Endothelial cell (in vitro differentiated cells): ENCODE measurements at places on chromosomes 5 and 9.

- DNase-seq = no peak
Observed at GRCh38 chr5:74262544-74263207, 377.9 kb downstream of the ENC1 start.

DNA sequence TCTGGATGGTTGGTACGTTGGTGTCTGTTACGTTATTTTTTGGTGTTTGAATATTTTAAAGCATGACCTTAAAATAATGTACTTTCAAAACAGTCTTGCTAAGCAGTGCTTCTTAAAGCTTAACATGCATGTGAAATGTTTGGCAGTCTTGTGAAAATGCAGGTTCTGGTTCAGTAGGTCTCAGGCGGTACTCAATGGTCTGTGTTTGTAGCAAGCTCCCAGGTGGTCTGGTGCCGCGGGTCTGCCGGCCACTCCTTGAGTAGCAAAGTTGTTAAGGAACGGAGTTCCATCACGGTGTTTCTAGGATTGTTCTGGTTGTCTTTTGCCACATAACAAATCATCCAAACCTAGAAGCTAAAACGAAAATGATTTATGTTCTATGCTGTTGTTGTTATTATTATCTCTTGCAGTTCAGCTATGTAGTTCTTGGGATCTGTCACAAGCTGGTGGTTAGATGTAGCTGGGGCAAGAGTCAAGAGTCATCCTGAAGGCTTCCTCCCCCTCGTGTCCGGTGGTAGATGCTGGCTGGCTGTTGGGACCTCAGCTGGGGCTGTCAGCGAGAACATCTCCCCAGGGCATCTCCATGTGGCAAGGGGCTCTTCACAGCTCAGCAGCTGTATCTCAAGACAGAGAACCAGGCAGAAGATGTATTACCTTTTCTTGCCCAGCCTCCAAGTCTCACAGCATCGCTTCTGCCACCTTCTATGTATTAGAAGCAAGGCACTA lies 186.8 kb downstream of the PALM2AKAP2 start:
- DNase-seq = no peak

- no peak for DNase-seq
Observed at GRCh38 chr9:134634176-134634575, 7.4 kb upstream of the COL5A1 start.

- no peak for DNase-seq
Observed at GRCh38 chr9:16230731-16231130, 639.7 kb downstream of the BNC2 start.
